SIG-M5 (cell line): ENCODE measurements at places on chromosomes 13 and 19.
A peak's percentile ranks its signal among the peaks of the same experiment; 100 is the strongest.

DNA sequence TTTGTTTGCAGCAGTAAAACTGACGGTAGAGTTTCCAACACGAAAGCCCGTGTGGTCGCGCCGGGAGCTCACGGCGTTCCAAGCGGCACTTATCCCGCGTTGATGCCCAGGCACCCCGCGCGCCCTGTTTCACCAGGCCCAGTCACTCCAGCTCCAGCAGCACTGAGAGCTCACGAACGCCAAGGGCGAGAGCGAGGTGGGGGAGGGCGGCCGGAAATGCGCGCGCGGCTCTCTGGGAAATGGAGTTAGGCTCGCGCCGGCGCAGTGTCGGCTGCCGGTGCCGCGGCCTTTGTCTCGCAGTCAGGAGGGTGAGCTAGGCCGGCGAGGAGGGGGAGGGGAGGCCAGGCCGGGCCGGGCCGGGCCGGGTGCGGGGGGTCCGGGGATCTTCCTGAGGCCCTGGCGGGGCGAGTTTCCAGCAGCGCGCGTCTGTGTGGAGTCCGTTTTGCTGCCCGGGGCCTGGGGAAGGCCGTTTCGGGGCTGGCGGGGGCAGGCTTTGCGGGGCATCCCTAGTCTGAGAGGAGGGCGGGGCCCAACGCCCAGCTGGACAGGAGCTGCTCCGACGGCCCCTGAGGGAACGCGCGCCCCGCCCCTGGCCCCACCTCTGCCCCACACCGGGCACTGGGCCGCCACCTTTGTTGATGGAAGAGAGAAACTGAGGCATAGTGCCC, at the start of gene ZNF135:
ZNF135 (plus strand) TSS at position 280 of the 668 bp plus-strand sequence. CDS start 721 bp downstream, outside the sequence.
- no peak for DNase-seq

- peak; percentile 86 for DNase-seq
Observed at GRCh38 chr19:46784262-46785053, 3.9 kb downstream of the SLC1A5 start.

DNA sequence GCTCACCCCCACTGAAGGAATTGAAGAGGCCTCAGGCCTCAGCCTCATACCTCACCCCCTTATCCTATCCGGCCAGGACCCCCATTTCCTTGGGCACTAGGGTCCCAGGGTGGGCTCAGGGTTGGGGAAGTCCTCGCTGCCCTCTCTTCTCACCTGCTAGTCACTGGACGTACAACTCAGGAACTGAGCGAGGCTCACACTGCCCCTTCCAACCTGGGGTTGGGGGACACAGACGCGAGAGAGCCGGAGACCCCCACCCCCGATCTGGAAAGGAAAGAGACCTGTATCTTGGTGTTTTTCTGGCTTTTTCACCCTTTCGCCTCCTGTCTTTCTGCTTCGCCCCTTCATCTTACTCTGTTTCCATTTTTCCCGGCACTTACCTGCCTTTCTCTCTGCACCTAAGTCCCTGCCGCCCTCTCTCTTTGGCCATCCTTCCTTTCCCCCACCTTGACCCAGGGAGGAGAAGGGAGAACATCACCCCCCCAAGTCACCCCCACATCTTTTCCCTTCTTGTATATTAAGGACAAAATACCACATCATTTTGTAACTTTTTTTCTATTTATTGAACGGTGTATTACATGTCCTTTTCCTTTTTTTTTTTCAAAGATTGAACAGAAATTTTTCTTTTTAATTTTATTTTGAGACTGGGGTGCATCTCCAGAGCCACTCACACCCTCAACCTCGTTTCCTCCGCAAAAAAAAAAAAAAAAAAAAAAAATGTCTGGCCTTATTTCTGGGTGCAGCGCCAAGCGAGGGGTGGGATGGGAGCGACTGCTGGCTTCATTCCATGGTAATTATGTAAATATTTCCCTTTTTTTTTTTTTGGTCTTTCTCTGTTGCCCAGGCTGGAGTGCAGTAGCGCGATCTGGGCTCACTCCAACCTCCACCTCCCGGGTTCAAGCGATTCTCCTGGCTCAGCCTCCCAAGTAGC, 36.6 kb downstream of the ZSWIM4 start:
- no peak for DNase-seq

GRCh38 chr19:48244281-48244680, 11.4 kb downstream of the CARD8 start:
- DNase-seq = no peak

DNA sequence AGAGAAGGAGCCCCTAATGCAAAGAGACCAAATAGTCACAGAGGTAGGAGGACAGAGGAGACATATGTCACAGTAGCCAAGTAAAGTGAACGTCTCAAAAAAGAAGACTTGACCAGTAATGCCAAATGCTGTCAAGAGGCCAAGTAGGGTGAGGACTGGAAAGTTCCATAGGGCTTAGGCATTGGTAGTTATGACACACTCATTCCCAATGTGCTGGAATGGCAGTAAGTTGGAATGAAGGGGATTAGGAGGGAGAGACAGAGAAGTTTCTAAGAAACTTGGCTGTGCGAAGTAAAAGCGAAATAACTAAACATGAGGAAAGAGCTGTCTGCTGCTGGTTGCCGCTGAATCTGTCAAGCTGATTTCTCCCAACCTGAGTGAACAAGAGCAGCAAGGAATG, 14.9 kb upstream of the FRY start:
- no peak for DNase-seq

DNA sequence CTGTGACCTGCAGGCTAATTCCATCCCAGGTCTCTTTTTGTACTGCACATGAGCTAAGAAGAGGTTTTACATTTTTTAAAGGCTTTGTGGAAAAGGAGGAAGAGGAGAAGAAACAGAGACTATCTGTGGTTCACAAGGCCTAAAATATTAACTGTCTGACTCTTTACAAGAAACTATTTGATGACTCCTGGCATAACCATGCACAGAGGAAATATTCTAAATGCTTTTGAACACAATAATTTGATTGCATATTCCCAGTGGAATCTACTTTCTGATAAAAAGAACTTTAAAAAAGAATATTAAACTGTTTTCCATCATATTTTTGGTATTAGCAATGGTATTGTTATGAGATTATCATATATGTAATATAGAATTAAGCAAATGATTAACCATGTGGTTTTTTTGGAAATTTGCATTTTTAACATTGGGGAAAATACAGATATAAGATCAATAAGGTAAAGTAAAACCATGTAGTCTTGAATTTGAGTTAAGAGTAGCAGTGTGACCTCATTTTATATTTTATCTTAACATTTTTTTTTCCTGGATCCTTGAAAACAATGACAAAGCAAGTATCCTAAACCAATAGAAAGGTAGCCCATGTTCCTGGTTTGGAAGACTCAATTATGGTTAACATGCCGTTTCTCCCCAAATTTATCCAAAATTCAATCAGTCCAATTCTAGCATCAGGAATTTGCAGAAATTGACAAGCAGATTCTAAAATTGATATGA, 251.0 kb downstream of the UQCRFS1 start:
- DNase-seq = no peak

GRCh38 chr13:76860706-76861105, 25.5 kb downstream of the KCTD12 start:
- no peak for DNase-seq

DNA sequence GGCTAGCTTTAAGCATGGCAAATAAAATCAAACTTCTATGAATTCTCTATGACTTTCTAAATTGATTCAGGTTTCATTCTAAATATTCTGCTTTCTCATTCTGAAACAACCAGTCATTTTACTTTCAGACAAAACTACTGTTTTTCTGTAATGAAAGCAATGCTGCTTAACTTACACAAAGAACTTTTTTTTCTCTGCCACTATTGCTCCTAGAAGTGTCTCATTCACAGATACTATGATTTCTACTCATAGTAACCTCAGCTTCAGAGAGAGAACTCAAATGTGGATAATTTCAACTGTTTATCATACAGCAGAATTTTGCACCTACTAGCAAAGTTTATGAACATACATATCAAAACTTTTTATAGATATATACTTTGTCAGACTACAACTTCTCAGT, 724.6 kb downstream of the SLITRK5 start:
- no peak for DNase-seq

DNA sequence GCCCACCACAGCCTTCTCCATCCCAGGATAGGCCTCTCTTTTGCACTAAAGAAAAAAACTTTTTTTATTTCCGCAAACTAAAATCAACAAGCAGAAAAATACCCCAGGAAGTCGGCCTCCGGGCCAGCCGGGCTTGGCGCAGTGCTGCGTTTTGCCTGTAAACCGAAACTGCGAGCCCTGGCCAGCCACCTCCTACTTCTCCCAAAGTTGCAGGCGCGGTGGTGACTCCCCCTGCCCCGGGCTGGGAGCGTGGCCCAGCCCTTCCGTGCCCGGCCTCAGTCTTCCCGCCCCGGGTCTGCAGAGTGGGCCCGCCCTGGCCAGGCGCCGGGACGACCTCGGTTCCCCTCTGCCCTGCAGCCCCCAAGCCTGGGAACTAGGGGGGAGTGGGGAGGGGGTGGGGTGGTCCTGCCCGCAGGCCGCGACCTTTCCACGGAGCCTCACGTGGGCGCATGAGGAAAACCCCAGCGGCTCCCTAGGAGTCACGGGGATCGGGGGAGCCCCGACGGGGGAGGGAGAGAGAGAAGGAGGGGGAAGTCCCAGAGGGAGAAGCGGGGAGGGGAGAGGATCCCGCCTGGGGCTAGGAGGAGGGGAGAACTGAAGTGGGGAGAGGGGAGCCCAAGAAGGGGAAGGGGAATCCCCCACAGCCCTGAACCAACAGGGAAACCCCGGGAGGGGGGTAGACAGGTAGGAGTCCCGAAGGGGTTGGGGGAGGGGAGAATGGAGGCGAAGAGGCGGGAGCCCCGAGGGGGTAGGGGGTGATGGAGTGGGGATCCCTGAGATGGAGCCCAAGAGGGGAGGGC, 3.0 kb downstream of the GADD45B start:
- no peak for DNase-seq

GRCh38 chr19:5172859-5173630, 167.6 kb downstream of the PTPRS start:
- DNase-seq = no peak

- no peak for DNase-seq
Observed at GRCh38 chr19:33219261-33219815, 6.3 kb downstream of the SLC7A10 start.

GRCh38 chr19:54178581-54179261, 5.8 kb upstream of the TMC4 start:
- no peak for DNase-seq

DNA sequence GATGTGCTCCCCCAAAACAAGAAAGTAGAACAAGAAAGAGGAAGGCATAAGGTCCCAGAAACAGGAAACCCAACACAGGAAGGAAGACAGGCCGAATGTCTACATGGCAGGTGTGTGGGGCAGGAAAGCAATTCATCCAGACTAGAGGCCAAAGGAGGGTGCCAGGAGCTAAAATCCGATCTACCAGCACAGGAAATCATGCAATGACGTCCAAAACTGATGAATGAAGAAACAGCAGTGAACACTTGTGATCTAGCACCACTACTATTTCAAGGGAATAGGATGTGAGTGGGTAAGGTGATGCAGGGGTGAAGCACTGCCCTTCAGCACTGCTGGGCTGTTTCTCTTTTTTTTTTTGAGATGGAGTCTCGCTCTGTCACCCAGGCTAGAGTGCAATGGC, 59.1 kb downstream of the DOCK9 start:
- no peak for DNase-seq

- DNase-seq = no peak
Observed at GRCh38 chr13:67128136-67128535, 102.0 kb downstream of the PCDH9 start.

DNA sequence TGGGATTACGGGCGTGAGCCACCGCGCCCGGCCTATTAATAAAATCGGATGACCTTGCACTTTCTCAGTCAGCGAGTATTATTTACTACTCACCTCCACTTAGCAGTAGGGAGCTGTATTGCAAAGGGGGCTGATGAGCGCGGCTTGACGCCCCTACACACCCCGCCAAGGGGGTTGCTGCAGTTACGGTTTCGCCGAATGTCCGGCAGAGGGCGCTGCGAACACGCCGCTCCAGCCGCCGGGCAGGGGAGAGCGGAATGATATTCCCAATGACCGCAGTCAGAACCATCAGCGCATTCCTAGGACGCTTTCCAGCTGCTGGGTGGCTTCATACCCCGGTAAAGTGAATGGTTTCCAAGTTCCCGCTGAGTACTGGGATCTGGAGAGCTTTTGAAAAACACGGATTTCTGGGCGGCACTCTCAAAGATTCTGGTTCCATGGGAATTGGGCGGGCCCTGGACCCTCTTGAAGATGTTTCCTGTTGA, 30.0 kb upstream of the TPT1 start:
- no peak for DNase-seq

DNA sequence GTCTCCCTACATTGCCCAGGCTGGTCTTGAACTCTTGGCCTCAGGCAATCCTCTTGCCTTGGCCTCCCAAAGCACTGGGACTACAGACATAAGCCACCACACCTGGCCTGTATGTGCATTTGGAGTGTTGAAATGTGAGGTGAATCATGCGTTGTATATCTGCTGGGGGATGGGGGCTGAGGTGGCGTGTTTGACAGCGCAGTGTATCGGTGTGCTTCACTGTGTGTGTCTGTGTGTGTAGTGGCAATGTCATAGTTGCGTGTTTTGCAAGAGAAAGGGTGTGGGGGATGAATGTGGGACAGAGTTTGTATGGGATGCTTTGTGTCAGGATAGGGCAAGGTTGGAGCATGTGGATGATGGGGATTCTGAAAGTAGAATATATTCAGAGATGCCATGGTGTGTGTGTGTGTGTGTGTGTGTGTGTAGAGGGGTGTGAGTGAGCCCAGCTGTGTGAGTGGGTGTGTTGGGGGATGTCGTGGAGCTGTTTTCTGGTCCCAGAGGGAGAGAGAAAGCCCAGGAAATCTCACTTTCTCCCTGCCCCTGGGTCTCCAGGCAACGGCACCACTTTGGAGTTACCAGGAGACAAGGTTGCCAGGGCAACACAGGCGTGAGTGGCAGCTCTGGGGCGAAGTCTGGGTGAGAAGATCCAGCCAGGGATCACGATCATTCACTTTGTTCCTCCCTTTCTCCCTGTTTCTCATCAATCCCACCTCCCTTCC, 1.1 kb upstream of the SWSAP1 start:
- DNase-seq = no peak

DNA sequence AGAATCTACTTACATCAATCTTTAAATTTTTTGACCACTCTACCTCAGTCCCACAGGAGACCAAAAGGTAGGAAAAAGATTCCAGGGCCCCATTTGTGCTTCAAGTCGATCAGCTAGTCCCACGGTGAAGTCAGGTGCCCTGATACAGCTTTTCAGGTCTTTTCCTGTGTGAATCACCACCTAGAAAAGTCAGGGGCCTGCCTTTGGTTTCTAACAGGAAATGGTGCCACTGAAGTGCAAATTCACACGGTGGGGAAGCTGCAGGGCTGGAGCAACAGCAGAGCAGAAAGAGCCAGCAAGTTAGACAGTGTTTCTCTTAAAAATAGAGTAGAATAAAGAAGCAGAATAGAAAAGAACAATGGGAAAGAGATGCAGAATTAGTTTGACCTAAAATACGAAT, 107.5 kb downstream of the KLF12 start:
- no peak for DNase-seq

GRCh38 chr13:36090592-36090991, 40.6 kb downstream of the DCLK1 start:
- no peak for DNase-seq

- no peak for DNase-seq
Observed at GRCh38 chr13:23571431-23571830, 1.2 kb downstream of the TNFRSF19 start.

DNA sequence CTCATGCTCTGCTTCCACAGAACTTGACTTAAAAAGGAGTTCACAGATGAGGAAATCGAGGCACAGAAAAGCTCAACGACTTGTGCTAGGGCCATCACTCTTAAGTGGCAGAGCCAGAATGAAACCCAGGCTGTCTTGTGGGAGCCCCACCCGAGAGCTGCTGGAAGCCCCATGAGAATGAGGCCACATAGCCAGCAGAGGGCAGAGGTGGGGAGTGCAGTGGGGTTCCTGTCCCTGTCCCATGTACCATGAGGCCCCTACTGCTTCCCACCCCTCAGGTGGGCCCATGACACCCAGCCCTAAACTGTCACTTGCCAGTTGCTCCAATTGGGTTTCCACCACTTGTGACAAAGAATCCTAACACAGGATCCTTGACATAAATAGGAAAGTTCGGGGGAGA, 175.9 kb downstream of the IRS2 start:
- no peak for DNase-seq
